Stimulated activated CD4-positive, alpha-beta T cell treated with anti-CD3 and anti-CD28 coated beads, Interleukin-12 subunit alpha, Interleukin-12 subunit beta, amount 100 ng/mL, for 48 hours (primary cell): ENCODE measurements at places on chromosomes 13 and 19.

DNA sequence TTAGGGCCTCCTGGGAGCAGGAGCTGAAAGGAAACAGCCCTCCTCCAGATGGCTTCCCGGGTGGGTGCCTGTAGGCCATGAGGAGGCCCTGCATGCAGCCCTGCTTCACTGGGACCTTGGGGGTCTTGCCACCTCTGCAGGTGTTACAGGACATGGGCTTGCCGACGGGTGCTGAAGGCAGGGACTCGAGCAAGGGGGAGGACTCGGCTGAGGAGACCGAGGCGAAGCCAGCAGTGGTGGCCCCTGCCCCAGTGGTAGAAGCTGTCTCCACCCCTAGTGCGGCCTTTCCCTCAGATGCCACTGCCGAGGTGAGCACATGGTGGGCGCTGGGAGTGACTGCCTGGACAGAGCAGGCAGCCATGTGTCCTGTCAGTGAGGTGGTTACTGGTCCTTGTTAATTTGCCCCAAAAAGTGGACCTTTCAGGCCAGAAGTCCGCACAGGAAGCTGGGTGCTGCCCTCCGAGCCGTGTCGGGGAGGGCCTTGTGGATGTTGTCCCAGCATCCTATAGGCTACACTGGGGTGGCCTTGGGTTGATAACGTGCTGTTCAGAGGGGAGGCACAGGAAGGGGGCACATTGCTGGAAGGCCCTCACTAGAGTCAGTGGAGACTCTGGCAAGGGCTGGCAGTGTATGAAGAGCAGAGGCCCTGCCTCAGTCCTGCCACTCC, 18.7 kb upstream of the QTRT1 start:
- no peak for DNase-seq

DNA sequence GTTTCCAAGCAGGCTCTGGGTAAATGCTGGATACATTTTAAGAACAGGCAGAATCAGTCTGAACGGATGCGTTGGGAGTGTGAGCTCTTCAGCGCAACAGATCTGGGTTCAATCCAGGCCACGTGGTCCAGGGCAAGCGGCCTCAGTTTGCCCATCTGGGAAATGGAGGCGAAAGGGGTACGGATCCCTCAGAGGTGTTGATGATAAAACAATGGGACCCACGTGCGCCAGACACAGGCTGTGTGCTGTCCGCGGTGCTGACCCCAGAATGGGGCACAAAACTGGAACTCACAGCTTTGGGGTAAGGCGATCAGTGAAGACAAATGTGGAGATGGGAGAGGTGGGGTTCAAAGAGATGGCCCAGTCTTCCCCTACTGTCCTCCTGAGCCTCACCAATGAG, 13.1 kb upstream of the PDE4C start:
- DNase-seq = no peak

DNA sequence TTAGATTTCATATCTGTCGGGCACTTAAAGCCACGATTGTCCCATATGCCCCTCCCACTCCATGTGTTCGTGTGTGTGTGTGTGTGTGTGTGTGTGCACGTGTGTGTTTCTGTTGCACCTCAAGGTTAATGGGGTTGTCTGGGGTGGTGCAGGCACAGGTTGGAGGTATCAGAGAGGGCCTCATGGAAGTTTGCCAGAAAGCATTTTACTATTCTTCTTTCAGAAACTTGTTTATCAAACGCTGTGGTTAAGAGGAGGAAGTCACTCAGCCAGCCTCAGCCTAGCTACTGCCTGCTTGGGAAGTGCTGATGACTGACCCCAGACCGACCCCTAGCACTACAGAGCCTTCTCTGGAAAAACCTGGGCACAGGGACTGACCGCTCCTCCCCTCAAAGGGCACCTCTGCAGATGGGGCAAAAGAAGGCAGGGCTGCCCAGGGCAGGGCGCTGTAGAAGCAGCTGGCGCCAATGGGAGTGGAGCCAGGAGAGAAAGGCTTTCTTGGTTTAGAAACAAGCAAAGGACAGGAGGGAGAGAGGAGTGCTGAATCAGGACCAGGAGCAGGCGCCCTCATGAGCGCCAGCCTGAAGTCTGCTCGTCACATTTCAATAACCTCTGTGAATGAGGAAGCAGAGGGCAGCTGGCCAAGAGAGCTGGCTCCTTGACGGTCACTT, 3.9 kb downstream of the SIAH3 start:
- no peak for DNase-seq

DNA sequence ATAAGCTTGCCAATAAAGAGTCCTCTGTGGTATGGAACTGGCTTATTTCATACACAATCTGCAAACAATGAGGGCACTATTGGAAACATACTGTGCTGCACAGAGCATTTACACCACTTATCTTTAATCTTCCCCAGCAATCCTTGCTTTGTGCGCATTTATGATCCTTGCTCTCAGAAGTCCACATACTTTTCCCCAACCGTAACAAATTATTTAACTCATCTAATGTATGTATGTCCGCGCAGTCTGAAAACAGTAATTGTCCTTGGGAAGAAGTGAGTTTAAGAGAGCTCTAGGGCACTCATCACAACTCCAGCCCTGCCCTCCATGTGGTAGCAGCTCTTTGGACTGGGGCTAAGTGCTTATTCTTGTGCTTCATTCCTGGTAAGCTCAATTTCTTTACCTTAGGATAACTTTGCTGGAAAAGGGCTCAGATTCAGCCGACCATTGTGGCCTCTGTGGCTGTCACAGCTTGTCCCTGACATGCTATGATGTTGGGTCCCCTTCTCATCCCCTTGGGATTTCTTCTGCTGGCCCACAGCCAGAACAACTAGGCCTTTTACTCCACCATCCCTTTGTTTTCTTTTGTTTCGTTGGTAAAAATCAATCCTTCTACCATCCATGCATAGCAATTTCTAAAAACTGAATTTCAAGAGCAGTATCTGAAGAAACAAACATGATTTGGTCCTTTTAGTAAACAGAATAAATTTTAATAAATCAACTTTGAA, 152.7 kb downstream of the TNFRSF19 start:
- DNase-seq = no peak

DNA sequence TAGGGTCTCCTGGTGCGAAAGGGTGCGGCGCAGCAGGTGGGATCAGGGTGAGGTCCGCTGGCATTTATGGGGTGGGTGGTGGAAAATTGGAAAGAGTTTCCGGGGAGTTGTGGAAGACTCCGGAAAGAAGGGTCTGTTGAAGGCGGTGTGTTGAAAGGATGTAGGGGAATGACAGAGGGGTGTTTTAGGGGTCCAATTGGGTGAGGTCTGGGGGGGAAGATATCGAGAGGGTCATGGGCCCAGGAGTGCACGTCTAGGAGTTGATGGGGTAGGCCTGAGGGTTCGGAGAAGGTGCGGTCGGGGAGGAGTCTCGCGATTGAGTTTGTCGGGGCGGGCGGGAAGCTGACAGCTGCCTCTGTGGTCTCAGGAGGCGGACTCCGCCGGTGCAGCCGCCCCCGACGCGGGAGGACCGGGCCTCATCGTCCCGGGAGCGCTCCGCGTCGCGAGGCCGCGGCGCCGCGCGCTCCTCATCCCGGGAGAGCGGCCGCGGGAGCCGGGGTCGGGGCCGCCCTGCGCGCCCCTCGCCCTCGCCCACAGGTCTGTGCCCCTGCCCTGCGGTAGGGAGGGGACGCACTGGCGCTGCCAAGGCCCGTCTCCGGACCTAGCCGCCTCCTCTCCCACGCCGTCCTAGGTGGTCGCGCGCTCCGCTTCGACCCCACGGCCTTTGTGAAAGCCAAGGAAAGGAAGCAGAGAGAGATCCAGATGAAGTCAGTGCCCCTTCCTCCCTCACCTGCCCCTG, 7.0 kb downstream of the PGLYRP1 start:
- DNase-seq = peak; percentile 19

- DNase-seq = no peak
These were observed 29.9 kb downstream of the CACNG6 start for GRCh38 chr19:54021363-54021762.

GRCh38 chr13:100039740-100040139, 49.2 kb upstream of the PCCA start:
- DNase-seq = no peak

DNA sequence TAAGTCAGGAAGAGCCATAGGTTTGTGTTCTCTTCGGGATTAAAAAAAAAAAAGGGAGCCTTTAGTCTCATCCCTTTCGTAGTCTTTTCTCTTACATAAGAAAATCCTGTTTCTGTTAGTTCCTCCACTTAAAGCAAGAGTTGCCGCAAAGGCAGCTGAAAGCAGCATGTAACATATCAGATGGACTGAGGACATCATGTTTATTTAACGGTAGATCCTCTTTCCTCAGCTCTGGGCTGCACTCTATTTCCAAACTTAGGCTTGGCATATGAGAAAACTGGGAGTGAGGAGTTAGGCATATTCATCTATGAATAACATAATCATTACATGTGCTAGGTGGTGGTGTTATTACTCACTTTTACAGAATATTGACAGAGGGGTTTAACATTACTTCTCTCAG, 391.2 kb downstream of the KLF12 start:
- DNase-seq = no peak

- no peak for DNase-seq
These were observed 38.4 kb upstream of the STARD13 start for GRCh38 chr13:33323801-33324510.

DNA sequence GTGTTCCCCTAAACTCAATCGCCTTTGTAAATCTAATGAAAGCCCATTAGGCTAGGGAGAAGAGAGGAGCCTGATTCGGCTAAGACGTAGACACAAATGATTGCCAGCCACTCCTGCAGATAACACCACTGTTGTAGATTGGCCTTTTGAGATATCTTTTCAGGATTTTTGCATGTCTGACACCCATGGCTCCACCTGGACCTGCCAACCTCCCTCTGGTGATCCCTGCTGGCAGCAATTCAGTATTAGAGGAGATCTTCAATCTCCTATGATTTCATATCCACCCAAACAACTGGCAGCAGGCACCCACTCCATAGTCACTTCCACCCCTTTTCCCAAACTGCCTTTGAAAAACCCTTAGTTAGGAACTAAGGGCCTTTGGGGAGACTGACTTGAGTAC, 191.9 kb upstream of the UBL3 start:
- DNase-seq = no peak

GRCh38 chr19:49216071-49216470, 58.5 kb downstream of the TRPM4 start:
- no peak for DNase-seq
